Activated T-cell treated with anti-CD3 and anti-CD28 coated beads, Interleukin-2, amount 50 U/mL, for 72 hours (primary cell): ENCODE measurements at places on chromosomes 7 and 10. TPM values are rescaled to one million over a fixed set of nuclear protein-coding genes. Genes with fewer than 3 reads are reported as not detected.

The LRIT1 gene
- total RNA-seq, result not detected

GRCh38 chr10:78196964-78197363 is 163.3 kb downstream of the RPS24 start:
- H3K27me3 ChIP-seq, result no peaks in the 10 kb centered on the region
- no peak overlapping the region for H3K27ac ChIP-seq

DNA sequence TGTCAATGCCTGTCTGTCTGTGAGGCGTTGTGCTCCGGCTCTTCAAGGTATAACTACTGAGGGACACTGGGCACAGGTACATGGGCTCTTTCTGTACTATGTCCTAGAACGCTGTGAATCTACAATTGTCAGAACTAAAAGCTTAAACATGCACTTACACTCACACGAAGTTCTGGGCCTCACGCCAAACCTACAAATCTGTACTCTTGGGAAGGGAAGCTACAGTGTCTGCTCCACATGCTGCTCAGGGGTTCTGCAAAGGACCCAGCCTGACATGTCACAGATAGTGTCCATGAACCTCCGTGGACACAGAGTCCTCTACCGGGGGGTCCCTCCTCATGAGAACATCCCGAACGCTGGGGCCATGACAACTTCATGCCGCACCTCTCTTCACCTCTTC is 268.7 kb downstream of the WDR37 start:
- H3K27me3 ChIP-seq, result peaks cover 42% of the 10 kb centered on the region
- peaks cover 3% of the 10 kb centered on the region for H3K36me3 ChIP-seq
- peaks cover 40% of the 10 kb centered on the region for H3K4me1 ChIP-seq
- H3K4me3 ChIP-seq, result no peak overlapping the region
- H3K27ac ChIP-seq, result no peak overlapping the region
- no peak for DNase-seq

DNA sequence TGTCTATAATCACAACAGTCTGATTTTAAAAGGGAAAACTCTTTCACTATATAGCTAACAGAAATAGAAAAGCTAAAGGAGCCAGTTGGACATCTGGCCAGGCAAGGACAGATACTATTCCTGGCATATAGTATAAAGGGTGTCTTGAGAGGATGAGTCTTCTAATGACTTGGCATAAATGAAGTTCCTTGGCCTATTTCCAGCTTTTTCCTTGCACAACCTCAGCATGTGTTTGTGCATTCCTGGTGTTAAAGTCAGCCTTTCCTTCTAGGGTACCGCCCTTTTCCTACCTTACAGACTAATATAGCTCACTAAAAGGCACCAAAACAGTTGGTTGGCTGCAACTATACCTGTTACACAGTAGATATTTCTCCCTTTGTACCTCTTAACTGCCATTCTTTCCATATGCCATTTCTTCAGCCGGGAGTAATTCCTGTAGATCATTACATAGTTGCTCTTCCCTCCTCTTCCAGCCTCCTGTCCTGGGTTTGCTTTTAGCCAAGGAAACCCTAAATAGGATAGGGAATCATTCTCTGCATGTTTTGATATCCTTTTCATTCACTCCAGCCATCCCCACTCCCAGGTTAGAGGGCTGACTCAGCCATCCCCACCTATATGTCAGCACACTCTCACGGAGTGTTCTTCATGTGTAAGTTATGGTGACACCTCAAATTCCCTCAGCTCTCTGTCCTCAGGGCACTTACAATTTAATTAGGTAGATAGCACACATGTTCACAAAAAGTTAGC is 102.1 kb upstream of the MDFIC start:
- DNase-seq, result no peak
- peaks cover 9% of the 10 kb centered on the region for H3K36me3 ChIP-seq
- H3K4me3 ChIP-seq, result no peak overlapping the region

DNA sequence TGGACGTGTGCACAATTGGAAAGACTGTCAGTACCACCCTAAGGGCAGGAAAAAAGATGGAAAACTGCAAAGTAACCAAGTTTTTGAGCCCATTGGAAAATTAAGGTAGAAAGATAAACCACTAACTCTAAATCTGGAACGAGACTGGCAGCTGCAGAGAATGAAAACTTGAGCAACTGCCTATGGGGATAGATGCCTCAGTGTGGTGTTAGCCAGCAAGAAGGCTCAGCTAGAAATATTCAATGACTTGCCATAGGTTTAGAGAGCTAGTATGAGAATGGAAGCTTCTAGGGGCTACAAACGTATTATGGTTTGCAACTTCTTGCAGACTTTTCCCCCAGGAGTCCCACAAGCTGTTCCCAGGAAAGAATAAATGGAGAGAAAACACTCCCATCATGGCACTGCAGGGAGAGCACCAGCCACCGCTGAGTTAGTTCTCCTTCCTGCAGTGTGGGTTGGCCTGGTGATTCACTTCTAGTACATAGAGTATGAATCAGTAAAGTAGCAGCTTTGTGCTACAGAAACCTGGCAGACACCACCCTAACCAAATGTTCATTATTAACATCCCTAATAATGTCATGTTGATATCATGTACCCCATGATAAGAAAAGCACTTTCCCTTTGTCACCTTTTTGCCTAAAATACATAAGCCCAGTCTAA is 372.4 kb upstream of the VWC2 start:
- H3K4me1 ChIP-seq, result no peaks in the 10 kb centered on the region
- DNase-seq, result no peak
- H3K27me3 ChIP-seq, result no peaks in the 10 kb centered on the region
- H3K36me3 ChIP-seq, result no peaks in the 10 kb centered on the region

DNA sequence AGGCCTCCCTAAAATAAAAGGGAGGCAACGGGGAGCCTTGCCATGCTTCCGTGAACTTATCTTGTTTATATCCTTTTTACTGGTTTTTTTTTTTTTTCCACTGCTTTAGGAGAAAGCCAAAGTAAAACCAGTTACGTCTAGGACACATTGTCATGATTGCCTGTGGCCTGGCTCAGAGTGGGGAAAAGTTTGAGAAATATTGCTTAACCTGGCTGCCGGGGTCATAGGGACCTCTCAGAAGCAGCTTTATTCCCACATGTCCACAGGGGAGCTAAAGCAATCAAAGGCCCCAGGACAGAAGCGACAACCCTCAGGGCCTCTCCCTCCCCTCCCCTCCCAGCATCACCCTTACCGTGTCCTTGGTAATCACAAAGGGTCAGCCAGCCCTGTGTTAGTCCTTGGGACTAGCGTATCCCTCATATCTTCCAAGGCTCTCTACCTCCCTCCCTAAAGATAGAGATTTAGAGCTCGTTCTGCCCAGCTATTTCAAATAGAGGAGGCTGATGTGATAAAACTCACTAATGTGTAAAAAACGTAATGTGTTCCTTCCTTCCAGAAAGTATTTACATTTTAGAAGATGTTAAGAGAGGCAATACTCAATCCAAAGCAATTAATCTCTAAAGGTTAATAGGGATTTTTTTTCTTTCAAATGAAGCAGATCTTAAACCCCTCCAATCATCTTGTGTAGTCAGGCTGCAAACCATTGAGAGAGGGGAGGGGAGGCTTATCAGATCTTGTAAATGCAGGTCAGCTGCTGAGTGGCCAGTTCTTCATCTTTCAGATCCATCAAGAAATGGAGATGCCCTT is 64.8 kb upstream of the PRKAR2B start:
- no peaks in the 10 kb centered on the region for H3K4me1 ChIP-seq
- DNase-seq, result no peak
- H3K36me3 ChIP-seq, result no peaks in the 10 kb centered on the region
- no peak overlapping the region for H3K27ac ChIP-seq

DNA sequence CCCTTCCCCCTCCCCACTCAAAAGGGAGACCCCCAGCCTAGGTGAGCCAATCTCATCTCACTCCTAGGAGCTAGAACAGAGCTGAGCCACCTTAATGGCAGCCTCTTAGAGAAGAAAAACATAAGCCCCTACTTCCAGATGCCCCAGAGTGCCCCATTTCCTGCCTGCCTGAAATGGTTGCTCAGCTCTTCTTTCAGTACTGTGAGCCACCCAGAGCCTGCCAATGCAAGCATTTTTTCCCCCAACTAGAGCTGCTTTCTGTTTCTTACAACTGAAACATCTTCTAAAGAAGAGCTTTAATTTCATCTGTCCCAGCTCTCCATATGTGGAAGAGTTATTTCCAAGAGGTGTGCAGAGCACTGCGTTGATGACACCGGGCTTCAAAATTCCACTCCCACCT is 136.7 kb downstream of the PLPP4 start:
- no peak for DNase-seq
- H3K4me3 ChIP-seq, result no peak overlapping the region
- no peak overlapping the region for H3K27ac ChIP-seq
- no peaks in the 10 kb centered on the region for H3K27me3 ChIP-seq
- no peaks in the 10 kb centered on the region for H3K36me3 ChIP-seq
- H3K4me1 ChIP-seq, result no peaks in the 10 kb centered on the region
